AG10803 (cell line): ENCODE measurements at places on chromosomes 4 and X.

- DNase-seq: no peak
Measured at GRCh38 chrX:154408659-154409221, 314 bp downstream of the DNASE1L1 start.

- DNase-seq: peak; percentile 25
Measured at GRCh38 chrX:23938690-23939089, 30.9 kb downstream of the CXorf58 start.

- DNase-seq: no peak
Measured at GRCh38 chr4:39367166-39367565, 1.0 kb upstream of the RFC1 start.

GRCh38 chrX:155998116-155998515 lies 620 bp downstream of the IL9R start:
- DNase-seq: no peak

DNA sequence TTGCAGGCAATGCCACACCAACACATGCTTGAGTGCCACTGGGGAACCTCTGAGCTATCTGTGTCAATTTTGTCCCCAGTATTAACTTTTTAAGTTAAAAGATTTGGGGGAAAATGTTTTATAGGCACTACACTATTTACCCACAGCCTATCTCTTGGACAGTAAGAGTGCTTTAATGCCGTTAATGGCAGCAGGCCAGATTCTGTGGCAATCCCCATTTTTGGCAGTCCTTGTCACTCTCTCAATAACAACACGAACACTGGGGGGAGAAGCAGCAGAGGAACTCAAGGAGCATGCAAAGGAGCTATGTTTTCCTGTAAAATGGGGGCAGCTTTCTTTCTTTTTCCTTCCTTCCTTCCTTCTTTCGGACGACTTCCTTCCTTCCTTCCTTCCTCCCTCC lies 168.6 kb downstream of the NSUN7 start:
- peak; percentile 92 for DNase-seq

GRCh38 chr4:41620594-41621256 lies 82.8 kb downstream of the LIMCH1 start:
- no peak for DNase-seq

- DNase-seq: no peak
Measured at GRCh38 chr4:109914322-109914721, 1.6 kb downstream of the EGF start.

- no peak for DNase-seq
Measured at GRCh38 chrX:135737366-135738071, 24.1 kb downstream of the CT45A1 start.

DNA sequence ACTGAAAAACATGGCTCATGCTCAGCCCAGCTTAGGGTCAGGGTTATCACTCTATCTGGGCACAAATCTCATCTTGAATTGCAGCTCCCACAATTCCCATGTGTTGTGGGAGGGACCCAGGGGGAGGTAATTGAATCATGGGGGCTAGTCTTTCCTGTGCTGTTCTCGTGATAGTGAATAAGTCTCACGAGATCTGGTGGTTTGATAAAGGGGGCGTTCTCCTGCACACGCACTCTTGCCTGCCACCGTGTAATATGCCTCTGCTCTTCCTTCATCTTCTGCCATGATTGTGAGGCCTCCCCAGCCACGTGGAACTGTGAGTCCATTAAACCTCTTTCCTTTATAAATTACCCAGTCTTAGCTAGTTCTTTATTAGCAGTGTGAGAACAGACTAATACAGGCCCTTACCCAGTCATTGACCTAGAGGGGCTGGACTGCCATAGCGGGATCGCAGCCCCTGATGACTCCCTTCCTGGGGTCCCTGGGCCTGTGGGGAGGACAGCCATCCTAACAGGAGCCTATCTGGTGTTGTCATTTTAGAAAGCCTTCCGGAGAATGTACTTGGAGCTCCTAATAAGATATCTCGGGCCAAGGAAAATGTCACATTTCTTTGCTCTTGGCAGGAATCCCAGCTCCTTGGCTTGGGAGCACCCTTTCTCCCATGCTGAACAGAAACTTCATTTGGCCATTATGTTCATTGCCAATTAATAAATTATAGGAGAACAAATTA lies 112.6 kb downstream of the PHKA2 start:
- DNase-seq: no peak

DNA sequence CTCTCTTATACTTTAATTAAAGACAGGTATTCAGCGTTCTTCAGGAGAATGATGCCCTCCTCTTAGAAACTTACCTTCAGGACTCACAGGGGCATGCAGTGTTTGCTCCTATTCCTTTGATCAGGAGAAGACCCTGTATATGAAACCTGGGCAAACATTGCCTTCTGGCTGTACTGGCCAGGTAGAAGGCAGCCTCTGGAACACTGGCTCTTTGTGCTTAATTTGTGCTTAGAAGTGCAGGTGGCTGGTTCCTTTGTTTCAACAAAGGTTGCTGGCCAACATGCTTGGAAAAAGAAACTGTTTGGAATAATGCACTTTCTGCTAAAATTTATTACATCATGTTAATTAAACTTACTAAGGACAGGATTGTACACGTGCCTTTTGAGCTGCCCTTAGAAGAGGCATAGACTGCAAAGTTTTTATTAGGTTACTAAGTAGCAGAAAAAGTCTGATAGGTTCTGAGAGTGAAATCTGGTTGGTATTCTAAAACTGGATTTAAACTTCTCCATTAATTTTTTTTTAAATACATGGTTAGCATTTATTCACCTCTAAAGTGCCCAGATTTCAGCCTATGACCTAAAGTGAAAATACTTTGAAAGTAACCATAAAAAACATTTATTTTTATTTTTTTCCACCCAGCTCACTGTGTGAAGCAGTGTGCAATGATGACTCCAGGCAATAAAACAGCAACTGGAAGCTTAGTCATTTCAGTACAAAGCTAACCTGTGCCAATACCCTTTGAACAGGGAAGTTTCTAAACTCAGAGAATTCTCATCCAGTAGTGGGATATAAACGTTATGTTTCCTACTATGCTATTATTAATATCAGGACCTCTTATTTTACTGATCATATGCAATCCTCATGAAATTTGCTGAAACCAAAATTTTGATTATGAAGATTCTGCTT lies 11.3 kb downstream of the RASSF6 start:
- no peak for DNase-seq

GRCh38 chrX:124421898-124422655 lies 75.7 kb downstream of the SH2D1A start:
- no peak for DNase-seq

DNA sequence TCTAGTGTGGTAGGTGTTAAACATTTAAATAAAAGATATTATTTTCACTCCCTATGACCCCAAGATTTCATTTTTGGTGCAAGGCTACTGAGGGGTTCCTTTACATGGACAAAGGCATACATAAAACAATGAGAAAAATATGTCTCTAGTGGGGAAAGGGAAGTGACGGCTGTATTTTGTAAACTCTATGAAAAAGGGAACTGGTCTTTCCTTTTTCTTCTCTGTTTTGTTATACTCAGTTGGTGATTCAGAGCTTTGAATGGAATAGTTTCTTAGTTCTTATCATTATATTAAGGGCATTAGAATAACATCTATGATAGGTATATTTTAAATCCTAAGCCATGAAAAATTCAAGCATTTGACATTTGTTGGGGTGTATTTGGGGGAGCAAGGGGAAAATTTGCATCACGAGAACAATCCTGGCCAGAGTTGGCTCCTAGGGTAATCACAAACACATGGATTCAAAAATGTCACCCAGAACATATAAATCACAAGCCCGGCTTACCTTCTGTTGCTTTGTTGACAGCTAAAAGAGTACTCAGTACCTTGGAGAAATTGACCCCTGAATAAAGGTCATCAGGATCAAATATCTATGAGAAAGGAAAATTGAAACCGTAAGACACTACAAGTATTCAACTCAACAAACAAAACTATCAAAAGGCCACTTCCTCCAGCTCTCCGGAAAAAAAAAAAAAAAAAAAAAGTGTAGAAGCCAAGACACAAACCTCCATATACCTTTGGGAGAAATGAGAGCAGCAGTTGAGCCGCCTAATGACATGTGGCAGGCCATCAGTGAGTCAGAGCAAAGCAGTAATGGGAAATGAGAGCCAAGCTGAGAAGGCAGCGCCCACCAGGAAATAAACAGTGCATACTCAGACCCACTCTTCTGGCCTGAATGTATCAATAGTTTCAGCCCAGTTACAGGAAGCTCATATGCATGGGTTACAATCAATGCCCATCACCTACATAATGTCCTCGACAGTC lies 33.4 kb downstream of the ARHGEF6 start:
- no peak for DNase-seq

DNA sequence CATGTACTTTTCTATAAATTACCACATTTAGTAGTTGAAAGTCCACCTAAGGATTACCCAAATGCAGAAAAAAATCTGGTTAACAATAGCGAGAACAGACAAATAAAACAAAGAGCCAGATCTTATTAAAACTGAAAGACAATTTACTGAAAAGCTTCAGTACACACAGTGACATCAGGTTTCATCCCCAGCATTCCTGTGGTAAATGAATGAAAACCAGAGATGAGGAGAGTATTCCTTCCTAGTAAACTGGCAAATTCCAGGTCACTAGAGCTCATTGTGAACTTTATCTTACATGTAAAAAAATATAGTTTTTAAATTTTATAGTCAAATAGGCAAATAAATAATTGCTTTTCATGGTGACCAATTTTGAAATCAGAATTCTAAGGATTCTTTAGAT lies 1290.5 kb downstream of the ADGRL3 start:
- DNase-seq: no peak

GRCh38 chrX:15976396-15976795 lies 121.8 kb upstream of the AP1S2 start:
- no peak for DNase-seq

GRCh38 chr4:183681119-183681518 lies 22.0 kb downstream of the TRAPPC11 start:
- DNase-seq: no peak

GRCh38 chrX:19256986-19257385 lies 86.7 kb upstream of the PDHA1 start:
- no peak for DNase-seq

- DNase-seq: no peak
Measured at GRCh38 chr4:8540991-8541390, 39.2 kb upstream of the GPR78 start.

DNA sequence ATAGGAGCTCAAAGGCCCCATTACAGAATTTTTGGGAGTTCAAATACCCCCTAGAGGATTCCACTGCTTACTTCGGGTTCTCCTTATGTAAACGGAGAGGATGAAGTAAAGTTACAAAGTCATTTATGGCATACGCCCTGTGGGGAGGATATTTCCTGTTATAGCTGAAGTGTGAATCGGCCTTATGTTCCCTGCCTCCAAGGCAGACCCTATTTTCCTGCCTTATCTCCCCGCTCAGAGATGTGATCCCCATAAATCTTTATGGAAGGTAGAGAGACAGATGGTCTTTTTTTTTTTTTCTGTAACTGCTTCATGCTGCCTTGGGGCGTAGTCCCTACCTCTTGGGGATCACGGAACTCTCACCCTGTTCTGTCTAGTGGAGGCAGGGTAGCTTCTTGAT lies 56.0 kb upstream of the DHX15 start:
- no peak for DNase-seq

DNA sequence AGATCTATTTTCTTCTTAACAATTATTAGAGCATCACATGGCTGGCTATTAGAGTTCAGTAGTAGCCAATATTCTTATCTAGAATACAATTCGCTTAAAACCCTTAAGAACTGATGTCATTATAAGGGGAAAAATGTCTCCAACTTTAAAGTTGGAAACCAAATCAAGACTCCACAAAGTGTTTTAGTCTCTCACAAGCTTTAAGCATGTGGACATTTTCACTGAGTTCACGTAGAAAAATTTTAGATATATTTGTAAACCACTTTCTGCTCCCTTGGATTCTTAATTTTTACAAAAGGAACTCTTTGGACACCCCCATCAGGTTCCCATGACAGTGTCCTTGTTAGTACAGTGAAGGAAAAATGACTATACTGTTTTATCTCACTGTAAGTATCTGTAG lies 123.9 kb upstream of the NAP1L5 start:
- DNase-seq: no peak

- no peak for DNase-seq
Measured at GRCh38 chr4:119518230-119518892, 110.2 kb downstream of the PDE5A start.

- no peak for DNase-seq
Measured at GRCh38 chr4:161856711-161857326, 307.0 kb downstream of the FSTL5 start.

GRCh38 chr4:127261476-127261875 lies 371.3 kb upstream of the INTU start:
- DNase-seq: peak; percentile 18

DNA sequence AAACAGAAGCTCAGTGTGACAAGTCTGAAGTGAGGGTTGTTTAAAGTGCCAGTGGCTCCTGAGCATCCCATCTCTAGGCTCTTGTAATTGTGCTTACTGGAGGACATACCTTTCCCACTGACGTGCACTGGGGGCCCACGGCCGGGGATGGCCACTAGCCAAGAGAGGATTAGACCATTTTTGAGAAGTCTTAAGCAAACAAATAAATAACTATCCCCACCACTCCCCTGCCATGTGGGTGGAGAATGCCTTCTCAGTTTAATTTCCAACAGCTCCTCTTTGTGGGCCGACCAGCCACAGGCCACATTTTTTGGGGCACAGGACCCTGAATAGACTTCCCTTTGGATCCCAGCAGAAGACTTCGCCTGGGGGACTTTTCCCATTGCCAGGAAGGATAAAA lies 125.0 kb upstream of the MSX1 start:
- no peak for DNase-seq

- no peak for DNase-seq
Measured at GRCh38 chr4:20496068-20496467, 204.2 kb upstream of the PACRGL start.

DNA sequence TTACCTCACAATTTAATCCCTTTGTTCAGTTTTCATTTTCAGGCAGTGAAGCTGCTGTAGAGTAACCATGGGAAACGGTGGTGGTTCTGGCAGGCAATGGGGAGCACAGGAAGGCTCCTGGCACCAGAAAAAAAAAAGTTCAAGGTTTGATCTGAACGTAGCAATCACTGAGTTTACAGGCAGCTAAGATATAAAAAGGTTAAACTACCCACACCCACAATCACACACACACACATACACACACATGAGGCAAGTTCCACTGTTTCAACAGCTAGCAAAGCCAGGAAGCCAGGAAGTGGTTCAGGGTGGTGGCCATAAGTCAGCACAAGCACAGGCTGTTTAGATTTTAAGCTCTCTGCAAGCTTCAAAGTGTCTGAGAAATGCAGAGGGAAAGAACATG lies at the start of gene SULT1B1:
Gene SULT1B1 (minus strand): TSS at position 166 of the 400 bp plus-strand sequence. CDS start 5,403 bp downstream, outside the sequence.
- DNase-seq: peak; percentile 73

DNA sequence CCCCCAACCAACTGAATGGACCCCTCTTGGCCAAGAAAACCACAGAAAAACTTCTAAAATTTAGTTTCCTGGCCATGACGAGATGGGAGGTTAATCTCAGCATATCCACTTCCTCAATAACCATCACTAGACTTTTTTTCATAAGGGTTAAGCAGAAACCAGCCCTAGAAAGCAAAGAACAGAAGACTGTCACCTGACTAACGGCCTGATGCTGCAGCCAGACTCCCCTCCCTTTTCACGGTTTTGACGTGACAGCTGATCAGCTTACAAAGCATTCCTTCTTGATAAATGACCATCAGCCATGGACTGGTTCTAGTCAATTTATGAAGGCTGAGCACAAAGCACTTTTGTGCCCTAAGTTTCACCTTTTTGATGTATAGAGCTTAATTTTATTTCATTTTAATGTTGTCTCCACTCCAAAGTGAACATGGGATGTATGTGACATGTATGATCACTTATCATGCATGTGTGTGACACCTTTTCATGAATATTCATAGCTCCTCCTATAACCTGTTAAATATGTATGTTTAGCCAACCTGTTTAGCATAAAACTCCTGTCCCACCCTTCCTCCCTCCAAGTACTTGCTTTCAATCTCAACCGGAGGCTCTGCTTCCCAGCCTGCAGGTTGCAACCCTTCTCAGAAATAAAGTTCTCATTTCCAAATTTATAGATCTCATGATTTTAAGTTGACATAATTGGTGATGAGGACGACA lies 56.3 kb downstream of the SERTM2 start:
- no peak for DNase-seq
